ENCODE measurements at places on chromosomes 1 and 21. TPM values are rescaled to one million over a fixed set of nuclear protein-coding genes. Genes with fewer than 3 reads are reported as not detected.
A peak's percentile ranks its signal among the peaks of the same experiment; 100 is the strongest.

DNA sequence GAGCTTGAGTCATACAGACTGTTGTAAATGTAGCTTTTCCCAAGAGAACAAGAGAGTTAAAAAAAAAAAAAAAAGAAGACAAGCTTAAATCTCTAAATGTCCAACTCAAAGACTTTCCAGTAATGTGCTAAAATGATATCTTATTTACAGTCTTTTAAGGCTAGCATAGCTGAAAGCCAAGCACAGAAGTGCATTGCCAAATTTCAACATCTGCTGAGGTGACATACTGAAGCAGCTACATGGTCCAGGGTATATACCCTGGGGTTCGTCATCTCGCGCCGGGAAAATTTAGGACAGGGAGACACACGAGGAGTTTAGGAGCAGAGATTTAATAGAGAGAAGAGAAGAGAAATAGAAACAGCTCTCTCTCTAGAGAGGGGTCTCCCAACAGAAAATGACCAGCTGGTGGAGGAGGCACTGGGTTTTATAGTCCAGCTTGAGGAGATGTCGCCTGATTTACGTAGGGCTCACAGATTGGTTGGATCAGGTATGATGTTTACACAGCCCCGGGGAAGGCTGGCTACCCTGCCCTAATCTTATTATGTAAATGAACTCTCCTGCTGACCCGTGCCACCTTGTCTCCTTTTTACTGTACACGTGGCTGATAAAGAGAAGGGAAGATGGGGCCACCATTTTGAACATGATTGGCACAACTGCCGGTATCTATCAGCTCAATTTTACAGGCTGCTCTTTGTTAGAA, 172.7 kb downstream of the TRIM33 start:
- no peaks in the 10 kb centered on the region for H3K36me3 ChIP-seq
- no peak overlapping the region for H3K4me3 ChIP-seq
- no peak overlapping the region for H3K27ac ChIP-seq
- no peaks in the 10 kb centered on the region for H3K27me3 ChIP-seq

DNA sequence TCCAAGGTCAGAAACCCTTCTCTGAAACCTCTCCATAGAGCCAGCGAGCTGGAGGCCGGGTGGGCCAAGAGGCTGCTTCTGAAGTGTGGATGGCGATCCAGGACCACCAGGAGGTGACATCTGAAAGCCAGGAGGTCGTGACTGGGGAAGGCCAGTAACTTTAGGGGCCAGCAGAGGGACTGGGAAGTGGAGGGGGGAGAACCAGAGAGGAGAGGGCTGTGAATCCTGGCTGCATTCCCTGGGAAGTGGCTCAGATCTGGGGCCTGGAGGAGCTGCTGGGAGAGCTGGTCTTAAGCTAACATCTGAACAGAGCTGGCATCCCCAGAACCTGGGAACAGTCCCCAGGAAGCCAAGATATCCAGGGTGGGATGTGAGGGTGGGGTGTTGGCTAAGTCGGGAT, 11.3 kb upstream of the EPHA8 start:
- peaks cover 9% of the 10 kb centered on the region for H3K4me1 ChIP-seq
- no peak overlapping the region for H3K27ac ChIP-seq
- H3K4me3 ChIP-seq: no peak overlapping the region

DNA sequence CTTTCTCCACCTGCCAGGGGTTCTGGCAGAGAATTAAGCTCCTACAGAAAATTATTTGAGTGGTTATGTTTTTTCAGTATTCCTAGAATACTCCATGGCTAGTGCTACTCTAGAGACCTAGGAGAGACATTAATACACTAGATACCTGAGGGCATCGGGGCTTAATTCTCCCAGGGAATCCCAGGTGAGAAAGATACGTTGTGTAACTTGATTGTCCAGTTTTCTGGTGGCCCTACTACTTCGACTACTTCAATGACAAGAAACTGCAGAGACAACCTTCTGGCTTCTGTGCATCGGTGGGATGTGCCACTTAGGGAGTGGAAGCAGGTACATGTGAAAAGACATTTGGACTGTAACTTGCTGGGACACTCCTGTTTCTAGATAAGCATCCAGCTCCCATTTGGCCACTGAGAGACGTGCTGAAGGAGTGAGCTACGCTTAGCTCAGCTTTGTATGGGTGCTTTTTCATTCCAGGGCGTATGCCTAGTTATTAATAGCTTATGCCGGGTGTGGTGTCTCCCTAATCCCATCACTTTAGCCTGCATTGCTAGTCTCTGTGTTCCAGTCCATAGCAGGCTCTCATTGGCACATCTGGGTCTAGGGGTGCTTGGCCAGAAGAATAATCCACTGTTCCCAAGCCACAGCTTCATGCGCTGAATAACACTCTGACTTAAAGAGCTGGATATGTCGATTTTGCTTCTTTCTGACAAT, 300.7 kb downstream of the SIPA1L2 start:
- H3K27ac ChIP-seq: no peak overlapping the region
- H3K27me3 ChIP-seq: no peaks in the 10 kb centered on the region
- DNase-seq: no peak
- no peaks in the 10 kb centered on the region for H3K36me3 ChIP-seq
- no peaks in the 10 kb centered on the region for H3K4me1 ChIP-seq
- no peak overlapping the region for H3K4me3 ChIP-seq

DNA sequence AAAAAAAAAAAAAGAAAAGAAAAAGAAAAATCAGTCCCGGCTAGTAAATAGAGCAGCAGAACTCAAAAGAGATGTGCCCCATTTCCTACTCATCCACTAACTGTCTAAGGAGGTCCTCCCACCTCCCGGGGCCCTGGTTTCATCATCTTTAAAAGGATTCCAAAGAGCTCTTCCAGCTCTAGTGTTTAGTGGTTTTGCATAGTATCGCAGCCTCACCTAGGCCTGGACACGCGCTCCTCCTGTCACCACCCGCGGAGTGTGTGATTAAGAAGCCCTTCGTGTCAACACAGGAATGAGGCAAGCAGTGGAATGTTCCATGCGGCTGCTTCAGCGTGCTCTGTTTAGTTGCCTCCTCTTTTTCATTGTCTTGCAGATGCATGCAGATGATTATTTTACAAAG, 49.0 kb downstream of the LBR start:
- peak; percentile 64 for DNase-seq
- H3K4me3 ChIP-seq: no peak overlapping the region
- H3K36me3 ChIP-seq: no peaks in the 10 kb centered on the region

GRCh38 chr21:39121600-39122355, 61.5 kb downstream of the PSMG1 start:
- no peak overlapping the region for H3K4me3 ChIP-seq
- H3K36me3 ChIP-seq: no peaks in the 10 kb centered on the region
- H3K4me1 ChIP-seq: no peaks in the 10 kb centered on the region
- H3K27ac ChIP-seq: no peak overlapping the region
- no peak for DNase-seq

DNA sequence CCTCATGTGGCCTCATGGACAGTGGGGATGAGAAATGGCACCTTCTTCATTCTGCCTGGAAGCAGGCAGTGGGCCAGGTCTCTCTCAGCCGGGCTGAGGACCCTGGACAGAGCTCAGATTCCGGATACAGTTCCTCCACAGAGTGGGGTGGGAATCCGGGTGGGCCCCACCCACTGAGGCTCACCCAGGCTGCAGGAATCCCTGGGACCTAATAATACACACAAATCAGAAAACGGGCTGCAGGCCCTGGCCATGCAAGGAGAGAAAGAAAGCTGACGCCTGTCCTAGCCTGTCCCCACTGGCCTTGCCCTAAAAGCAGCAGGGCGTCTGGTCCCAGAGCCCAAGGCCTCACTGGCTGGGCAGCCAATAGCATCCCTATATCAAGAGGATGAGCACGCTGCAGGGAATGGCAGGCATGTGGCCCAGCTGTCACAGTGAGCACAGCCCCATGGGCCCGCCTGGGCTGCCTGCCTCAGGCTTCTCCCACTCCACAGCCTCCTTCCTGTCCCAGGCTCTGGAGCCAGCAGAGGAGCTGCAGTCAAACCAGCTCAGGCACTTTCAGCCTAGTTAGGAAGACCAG, 25.3 kb downstream of the ACTA1 start:
- H3K27me3 ChIP-seq: peaks cover 56% of the 10 kb centered on the region
- peak; percentile 38 for DNase-seq
- H3K27ac ChIP-seq: no peak overlapping the region
- no peak overlapping the region for H3K4me3 ChIP-seq
- peaks cover 35% of the 10 kb centered on the region for H3K4me1 ChIP-seq
- H3K36me3 ChIP-seq: no peaks in the 10 kb centered on the region

GRCh38 chr1:169701261-169702005, 10.0 kb downstream of the SELL start:
- H3K27ac ChIP-seq: no peak overlapping the region
- H3K4me1 ChIP-seq: no peaks in the 10 kb centered on the region
- no peak overlapping the region for H3K4me3 ChIP-seq
- no peak for DNase-seq
- no peaks in the 10 kb centered on the region for H3K36me3 ChIP-seq

GRCh38 chr1:51365774-51366173, 35.4 kb upstream of the TTC39A start:
- H3K4me3 ChIP-seq: no peak overlapping the region
- H3K4me1 ChIP-seq: no peaks in the 10 kb centered on the region
- DNase-seq: no peak

GRCh38 chr1:6519935-6520671, 28.6 kb upstream of the PLEKHG5 start:
- peak overlapping the region; percentile 68 for H3K27ac ChIP-seq
- H3K4me1 ChIP-seq: peaks cover 19% of the 10 kb centered on the region
- no peaks in the 10 kb centered on the region for H3K27me3 ChIP-seq
- H3K36me3 ChIP-seq: no peaks in the 10 kb centered on the region
- no peak overlapping the region for H3K4me3 ChIP-seq

DNA sequence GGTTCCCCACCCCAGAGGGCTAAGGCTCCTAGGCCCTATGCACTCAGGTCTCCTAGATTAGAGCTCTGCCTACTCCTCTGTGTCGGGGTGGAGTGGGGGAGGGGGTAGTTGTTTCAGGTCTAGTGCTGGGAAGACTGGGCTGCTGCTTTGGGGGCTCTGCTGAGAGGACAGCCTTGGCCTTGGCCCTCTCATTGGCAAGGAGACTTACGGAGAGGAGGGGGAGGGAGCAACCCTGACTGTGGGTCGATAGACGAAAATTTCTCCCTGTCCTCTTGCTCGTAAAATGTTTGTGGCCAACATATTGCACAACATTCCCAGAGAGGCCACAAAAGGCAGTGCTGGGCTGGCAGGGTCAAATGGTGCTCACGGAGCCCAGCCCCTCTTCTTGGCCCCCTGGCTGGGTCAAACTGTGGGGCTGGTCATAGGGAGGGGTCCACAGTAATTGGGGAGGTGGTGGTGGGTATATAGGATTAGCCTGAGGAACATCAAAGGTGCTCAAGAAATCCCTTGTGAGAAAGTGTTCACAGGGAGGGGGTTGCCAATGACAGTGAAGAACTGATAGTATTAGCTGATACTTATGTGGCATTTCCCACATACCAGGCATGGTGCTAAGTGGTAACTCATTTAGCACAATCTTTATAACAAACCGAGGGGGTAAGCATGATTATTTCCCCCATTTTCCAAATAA, 8.5 kb upstream of the DMBX1 start:
- H3K27ac ChIP-seq: no peak overlapping the region
- H3K36me3 ChIP-seq: no peaks in the 10 kb centered on the region
- H3K4me1 ChIP-seq: peaks cover 38% of the 10 kb centered on the region
- DNase-seq: no peak
- H3K27me3 ChIP-seq: peaks cover 100% of the 10 kb centered on the region

- no peak overlapping the region for H3K27ac ChIP-seq
- H3K36me3 ChIP-seq: no peaks in the 10 kb centered on the region
- DNase-seq: peak; percentile 80
- peaks cover 11% of the 10 kb centered on the region for H3K4me1 ChIP-seq
- no peak overlapping the region for H3K4me3 ChIP-seq
Observed at GRCh38 chr1:95309031-95309471, 75.0 kb downstream of the RWDD3 start.

- no peak for DNase-seq
- H3K4me1 ChIP-seq: peaks cover 21% of the 10 kb centered on the region
- no peaks in the 10 kb centered on the region for H3K36me3 ChIP-seq
- peak overlapping the region; percentile 1 for H3K27ac ChIP-seq
- no peak overlapping the region for H3K4me3 ChIP-seq
- no peaks in the 10 kb centered on the region for H3K27me3 ChIP-seq
Observed at GRCh38 chr1:155197901-155198546, 9.7 kb downstream of the THBS3 start.

GRCh38 chr1:94101613-94102525, 19.1 kb downstream of the ABCA4 start:
- H3K27me3 ChIP-seq: no peaks in the 10 kb centered on the region
- no peak for DNase-seq
- H3K27ac ChIP-seq: no peak overlapping the region
- H3K4me1 ChIP-seq: peaks cover 32% of the 10 kb centered on the region
- H3K36me3 ChIP-seq: no peaks in the 10 kb centered on the region

DNA sequence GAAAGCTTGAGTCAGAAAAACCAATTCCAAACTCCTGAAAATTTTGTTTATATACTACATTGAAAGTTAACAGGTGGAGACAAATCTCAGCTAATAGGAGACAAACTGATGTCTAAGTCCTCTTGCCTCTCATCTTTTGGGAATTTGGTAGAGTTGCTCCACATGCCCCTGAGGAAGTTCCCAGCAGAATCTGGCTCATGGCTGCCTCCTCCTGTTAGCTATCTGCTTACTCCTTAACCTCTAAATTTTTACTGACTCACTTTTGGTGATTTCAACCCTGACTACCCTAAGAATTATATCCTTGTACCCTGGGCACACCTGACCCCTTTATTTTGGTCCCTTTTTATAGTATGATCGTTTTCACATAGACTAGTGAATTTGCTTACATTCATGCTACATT, 633.7 kb upstream of the USP24 start:
- H3K4me3 ChIP-seq: no peak overlapping the region
- no peaks in the 10 kb centered on the region for H3K4me1 ChIP-seq
- no peaks in the 10 kb centered on the region for H3K27me3 ChIP-seq

DNA sequence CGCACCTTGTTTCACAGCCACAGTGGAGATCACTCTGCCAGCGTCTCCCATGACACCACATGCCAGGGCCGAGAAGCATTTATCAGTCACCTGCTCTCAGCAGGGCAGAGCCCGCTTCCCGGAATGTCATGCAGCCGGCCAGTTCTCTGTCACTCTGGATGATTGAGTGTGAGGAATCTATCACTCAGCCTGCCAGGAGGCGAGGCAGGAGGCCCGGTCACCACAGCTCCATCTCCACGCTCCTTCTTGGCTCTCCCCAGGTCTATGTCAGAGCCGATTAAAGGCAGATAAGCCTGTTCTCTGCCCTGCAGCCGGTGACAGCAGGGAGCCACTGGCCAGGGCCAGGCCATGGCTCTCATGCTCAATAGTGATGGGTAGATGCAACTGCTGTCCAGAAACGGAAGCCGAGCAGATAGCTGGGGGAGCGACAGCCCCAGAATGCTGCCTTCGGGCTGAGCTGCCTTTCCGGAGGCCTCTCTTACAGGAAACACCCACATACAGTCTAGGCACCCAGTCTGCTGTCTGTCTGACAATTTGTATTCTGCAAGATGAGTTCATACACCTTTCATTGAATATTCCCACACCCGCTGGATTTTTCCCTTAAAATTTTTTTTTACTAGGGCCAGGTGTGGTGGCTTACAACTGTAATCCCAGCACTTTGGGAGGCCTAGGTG, 64.1 kb downstream of the ACTL8 start:
- H3K27me3 ChIP-seq: no peaks in the 10 kb centered on the region
- peak; percentile 14 for DNase-seq
- H3K4me1 ChIP-seq: no peaks in the 10 kb centered on the region
- H3K27ac ChIP-seq: no peak overlapping the region

PLEKHO1 gene
- total RNA-seq: 39.3 TPM

SGIP1 gene
- total RNA-seq: 6.6 TPM

KLHDC8A gene
- total RNA-seq: 20.2 TPM

GPR89B gene
- 47.9 TPM for total RNA-seq

ZBTB8A gene
- 15.9 TPM for total RNA-seq

SLFNL1 gene
- 0.19 TPM for total RNA-seq

LDLRAD1 gene
- not detected for total RNA-seq

KPNA6 gene
- 58.5 TPM for total RNA-seq

KRTAP12-1 gene
- total RNA-seq: not detected

PRR9 gene
- not detected for total RNA-seq

NUCKS1 gene
- total RNA-seq: 449 TPM

THEMIS2 gene
- total RNA-seq: 6.7 TPM

Measured in neural progenitor cell (in vitro differentiated cells).